ENCODE measurements at places on chromosomes 7 and 10.

GRCh38 chr10:108755646-108756045 lies 1167.7 kb downstream of the XPNPEP1 start:
- DNase-seq: no peak

- no peak for DNase-seq
These were observed 88.7 kb downstream of the DYNC1I1 start for GRCh38 chr7:95861041-95861440.

DNA sequence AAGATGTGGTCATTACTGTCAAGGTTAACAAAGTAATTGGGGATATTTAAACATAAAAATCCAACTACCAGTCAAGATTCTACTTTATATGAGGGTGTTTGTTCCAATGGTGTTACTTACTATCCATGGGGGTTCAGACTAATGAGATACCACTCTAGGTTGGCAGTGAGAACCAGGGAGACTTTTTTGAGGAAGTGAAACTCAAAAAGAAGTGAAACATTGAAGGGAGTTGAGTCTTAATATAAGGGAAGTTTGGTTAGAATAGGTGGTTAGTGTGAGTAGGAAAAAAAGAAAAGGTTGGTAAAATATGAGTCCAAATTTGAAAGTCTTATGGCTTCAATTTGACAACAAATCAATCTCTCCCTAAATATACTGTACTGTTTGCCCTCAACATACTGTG lies 123.6 kb upstream of the ANK3 start:
- no peak for DNase-seq

DNA sequence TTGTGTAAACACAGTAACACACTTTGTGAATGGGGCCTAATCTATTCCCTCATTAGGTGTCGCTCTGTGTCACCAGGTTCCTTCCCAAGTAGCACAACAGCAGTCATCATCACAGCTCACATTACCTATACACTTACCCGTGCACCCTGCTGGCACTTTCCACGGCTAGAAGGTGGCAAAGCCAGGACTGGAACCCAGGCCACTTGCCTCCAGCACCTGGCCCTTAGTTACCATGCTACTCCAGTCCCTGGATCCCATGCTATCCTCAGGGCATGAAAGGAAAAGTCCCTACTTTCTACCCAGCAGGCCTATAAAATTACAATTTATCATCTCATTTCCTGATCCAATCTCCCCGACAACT lies 18.4 kb downstream of the SMURF1 start:
- DNase-seq: no peak
